ENCODE measurements at places on chromosomes 3 and 15.

GRCh38 chr15:82183121-82184031, 79.2 kb downstream of the EFL1 start:
- no peak for DNase-seq

DNA sequence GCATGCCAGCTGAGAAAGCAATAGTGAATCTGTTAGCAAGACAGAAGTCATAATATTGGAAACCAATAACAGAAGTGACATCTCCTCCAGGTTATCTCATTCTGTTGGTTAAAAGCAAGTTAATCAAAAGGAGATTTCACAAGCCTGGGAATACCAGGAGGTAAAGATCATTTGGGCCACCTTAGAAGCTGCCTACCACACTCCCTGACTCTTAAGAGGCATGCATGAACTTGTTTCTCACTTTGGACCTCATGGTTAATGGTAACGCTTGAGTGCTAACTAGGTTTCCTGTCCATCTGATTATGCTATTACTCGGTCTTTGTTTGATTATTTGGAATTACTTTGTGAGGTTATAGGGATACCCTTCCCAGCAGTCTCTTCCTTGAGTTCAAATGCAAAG, 650.8 kb upstream of the SGO1 start:
- DNase-seq = no peak

- DNase-seq = no peak
Measured at GRCh38 chr15:99154271-99154670, 49.4 kb downstream of the SYNM start.

GRCh38 chr3:150232992-150233451, 175.1 kb upstream of the TSC22D2 start:
- no peak for DNase-seq

DNA sequence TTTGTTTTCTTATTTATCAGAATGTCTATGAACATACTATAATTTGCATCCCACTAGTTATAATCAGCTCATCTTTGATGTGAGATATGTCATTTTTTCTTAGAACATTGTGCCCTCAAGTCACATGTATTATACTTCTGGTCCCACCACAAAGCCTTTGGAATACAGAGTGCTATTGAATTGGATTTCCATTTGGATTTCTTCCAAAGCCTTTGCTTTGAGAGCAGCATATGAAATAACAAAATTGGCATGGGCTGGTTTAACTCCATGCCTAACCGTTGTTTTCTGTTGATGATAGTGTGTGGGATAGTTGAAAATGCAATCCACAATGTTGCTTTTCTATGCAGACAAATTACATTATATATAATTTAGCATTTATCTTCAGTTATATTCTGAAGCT, 284.5 kb upstream of the PLSCR5 start:
- DNase-seq = no peak

- no peak for DNase-seq
Measured at GRCh38 chr3:126964261-126964660, 18.7 kb upstream of the PLXNA1 start.

- DNase-seq = no peak
Measured at GRCh38 chr3:98814817-98815420, 51.8 kb downstream of the ST3GAL6 start.

DNA sequence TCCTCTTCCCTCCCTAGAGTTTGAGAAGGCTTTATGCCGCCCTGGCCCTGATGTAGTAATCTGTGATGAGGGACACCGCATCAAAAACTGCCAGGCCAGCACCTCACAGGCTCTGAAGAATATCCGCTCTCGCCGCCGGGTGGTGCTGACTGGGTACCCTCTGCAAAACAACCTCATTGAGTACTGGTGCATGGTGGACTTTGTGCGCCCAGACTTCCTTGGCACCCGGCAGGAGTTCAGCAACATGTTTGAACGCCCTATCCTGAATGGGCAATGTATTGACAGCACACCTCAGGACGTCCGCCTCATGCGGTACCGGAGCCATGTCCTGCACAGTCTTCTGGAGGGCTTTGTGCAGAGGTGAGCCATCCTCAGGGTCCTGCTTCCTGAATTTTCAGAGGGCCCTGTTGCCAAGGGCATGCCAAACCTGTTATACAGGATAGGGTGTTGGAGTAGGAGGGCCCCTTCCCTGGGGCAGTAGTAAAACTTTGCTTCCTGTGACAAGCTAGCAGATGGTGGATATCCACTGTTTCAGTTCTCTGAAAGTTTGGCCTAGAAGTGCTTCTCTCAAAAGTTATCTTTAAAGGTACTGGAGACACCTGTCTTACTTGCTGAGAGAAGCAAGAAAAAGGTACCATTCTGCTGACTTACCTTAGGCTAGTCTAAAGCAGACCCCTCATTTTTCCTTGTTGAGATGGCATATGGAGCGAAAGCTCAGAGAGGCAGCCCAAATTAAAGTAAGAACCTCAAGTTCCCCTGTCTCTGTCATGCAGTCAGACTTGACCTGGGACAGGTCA, 33.7 kb upstream of the TEX264 start:
- DNase-seq = no peak

GRCh38 chr3:101169516-101169915, 150.9 kb downstream of the IMPG2 start:
- DNase-seq = no peak

GRCh38 chr15:71328453-71328852, 213.2 kb downstream of the THSD4 start:
- no peak for DNase-seq

GRCh38 chr3:31486865-31487533, 45.7 kb upstream of the STT3B start:
- no peak for DNase-seq

DNA sequence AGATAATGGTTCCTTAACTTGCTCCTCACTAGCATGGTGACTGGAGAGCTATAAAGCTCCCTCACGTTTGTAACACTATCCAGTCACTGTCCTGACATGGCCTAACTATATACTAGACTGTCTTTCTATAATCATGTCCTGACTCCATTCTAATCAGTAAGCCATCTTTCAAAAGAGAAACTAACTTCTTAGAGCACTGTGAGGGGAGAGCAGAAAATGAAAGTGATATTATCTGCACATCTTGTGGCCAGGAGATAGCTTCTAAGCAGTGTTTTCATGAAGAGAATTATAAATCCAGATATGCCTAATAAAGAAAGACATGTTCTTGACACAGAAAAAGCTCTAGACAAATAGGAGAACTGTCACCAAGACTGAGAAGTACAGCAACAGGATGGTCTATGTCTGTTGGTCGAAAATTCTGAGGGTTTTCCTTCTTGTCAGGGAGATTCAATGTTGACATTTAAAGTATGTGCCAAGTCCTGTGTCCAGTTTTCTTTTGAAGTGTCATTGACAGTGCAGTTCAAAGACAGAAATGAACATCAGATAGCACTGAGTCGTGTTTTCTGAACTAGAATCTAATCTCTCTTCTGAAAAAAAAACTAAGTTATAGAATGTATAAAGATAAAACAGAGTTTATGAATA, 230.6 kb upstream of the PEX5L start:
- DNase-seq = no peak

DNA sequence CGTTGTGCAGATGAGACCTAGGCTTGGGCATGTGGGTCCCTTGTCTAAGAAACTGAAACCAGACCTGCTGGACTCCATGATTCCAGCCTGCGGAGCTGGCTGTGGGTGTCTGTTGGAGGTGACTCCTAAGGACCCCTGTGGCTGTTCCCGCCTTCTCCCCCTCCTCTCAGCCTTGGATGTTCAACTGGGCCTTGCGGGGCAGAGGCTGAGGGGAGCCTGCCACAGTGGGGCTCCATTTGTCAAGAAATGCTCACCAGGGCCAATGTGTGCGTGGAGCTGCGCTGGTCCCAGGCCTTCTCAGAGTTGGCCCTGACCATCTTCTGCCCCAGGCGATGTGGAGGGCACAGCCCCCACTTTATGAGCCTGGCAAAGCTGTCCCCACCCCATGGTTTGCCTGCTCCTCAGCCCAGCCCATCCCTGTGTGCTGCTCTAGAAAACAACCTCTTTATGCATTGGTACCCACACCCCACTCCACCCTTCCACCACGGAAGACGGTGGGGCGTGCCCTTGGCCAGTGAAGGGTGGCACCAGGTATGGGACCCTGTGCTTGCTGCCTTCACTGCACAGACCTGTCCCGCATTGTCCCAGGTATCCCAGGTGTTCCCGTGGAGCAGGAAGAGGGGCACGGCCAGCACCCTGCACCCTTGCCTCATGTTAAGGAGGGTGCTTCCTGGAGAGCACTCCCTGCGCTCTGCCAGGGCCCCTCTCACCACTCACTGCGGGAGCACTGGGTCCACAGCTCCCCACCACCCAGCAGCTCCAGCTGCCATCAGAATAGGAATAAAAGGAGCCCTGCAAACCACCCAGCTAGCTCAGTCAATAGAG, 7.9 kb downstream of the MESP2 start:
- DNase-seq = no peak

GRCh38 chr3:46356276-46356675, 2.4 kb downstream of the CCR2 start:
- no peak for DNase-seq

GRCh38 chr15:38743147-38743546, 178.5 kb upstream of the RASGRP1 start:
- no peak for DNase-seq

DNA sequence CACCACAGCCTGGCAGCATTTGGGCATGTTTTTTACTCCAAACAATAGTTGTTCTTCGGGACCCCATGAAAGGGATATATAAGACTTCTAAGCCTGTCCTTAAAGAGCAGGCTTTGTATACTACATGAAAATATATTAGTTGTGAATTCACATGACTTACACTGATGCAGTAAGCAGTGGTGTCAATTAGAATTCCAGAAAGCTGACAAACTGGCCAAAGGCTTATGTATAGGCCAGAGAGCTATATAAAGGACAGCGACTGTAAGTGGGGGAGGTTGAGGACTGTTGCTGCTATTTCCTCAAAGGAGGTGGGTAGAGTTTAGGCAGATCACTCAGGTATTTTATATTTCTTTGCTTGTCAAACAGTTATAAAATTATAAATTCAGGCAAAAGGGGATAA, 24.8 kb downstream of the KPNA4 start:
- no peak for DNase-seq

DNA sequence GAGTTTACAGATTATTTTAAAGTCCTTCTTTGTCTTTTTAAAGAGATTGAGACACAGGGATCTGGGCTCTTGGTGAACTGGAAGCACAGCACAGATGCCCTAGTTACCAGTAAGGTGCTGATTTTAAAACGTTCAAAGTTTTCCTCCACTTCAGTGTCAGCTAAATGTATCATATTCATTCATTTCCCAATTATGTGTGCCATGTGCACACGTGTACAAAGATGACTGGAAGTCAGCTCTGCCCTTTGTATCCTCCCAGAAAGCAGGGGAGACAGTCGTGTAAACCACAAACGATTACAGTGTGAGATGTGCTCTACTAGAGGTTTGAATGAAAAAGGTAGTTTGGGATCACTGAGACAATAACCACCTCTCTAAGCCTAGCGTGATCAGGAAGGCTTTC, 730 bp downstream of the ZKSCAN7 start:
- no peak for DNase-seq
